Suppressor macrophage (primary cell): ENCODE measurements at places on chromosomes 2 and 18.

GRCh38 chr2:40844353-40845277 is 392.7 kb upstream of the SLC8A1 start:
- DNase-seq, result peak; percentile 7

DNA sequence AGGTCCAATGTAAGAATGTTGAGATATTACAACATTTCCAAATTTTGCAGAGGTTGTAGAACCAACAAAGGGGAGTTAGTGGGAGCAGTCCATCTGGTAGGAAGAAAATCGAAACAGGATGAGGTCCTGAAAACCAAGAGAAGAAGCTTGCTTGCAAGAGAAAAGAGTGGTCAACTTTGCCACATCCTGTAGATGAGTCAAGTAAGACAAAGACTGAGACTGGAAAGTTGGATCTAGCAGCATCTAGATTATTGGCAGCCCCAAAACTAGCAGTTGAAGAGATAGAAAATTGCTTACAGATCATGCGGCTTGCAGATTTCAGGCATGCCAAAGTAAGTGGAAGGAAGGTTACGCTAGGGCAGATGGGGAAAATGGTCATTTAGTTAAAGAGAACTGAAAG is 378.9 kb downstream of the GRB14 start:
- DNase-seq, result no peak

GRCh38 chr2:41914936-41915335 is 132.9 kb upstream of the PKDCC start:
- DNase-seq, result no peak

GRCh38 chr2:200087451-200087850 is 132.1 kb downstream of the MAIP1 start:
- no peak for DNase-seq

- DNase-seq, result no peak
These were observed 151.4 kb downstream of the TMEFF2 start for GRCh38 chr2:192043216-192043870.
